SJCRH30 (cell line): ENCODE measurements at places on chromosomes 3 and 15.

DNA sequence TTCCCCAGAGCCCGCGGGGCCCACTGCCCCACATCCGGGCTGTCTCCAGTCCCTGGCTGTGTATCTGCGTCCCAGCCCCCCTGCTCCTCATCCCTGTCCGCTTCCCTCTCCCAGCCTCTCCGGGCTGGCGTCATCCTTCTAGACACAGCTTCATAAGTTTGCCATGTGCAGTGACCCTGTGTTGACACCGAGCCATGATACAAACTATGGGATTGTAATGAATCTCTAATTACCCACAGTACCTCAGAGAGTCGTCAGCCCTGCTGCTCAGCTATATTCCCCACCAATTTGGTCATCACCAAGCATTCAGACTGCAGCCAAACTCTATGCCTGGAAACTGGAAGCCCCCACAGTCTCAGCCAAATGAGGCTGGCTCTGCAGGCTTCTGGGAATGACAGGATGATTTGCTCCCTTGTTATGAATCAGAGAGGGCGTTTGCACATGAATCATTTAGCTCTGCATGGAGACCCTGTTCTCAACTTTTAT, 466.1 kb upstream of the ATP11B start:
- DNase-seq, result peak; percentile 20

DNA sequence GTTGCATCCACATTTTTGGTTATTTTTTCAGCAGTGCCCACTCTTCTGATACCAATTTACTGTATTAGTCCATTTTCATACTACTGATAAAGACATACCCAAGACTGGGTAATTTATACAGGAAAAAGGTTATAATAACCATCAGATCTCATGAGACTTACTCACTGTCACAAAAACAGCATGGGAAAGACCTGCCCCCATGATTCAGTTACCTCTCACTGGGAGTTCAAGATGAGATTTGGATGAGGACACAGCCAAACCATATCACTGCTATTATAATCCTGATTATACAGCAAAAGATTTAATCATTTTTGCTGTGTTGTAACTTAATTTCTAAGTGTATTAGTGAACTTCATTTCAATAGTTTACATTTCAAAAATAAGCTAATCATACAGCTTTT, 6.6 kb downstream of the ZBED2 start:
- no peak for DNase-seq

GRCh38 chr15:62455441-62455921, 290.4 kb upstream of the C2CD4B start:
- DNase-seq, result no peak

GRCh38 chr15:62782071-62782841, 260.3 kb upstream of the TPM1 start:
- DNase-seq, result peak; percentile 84

DNA sequence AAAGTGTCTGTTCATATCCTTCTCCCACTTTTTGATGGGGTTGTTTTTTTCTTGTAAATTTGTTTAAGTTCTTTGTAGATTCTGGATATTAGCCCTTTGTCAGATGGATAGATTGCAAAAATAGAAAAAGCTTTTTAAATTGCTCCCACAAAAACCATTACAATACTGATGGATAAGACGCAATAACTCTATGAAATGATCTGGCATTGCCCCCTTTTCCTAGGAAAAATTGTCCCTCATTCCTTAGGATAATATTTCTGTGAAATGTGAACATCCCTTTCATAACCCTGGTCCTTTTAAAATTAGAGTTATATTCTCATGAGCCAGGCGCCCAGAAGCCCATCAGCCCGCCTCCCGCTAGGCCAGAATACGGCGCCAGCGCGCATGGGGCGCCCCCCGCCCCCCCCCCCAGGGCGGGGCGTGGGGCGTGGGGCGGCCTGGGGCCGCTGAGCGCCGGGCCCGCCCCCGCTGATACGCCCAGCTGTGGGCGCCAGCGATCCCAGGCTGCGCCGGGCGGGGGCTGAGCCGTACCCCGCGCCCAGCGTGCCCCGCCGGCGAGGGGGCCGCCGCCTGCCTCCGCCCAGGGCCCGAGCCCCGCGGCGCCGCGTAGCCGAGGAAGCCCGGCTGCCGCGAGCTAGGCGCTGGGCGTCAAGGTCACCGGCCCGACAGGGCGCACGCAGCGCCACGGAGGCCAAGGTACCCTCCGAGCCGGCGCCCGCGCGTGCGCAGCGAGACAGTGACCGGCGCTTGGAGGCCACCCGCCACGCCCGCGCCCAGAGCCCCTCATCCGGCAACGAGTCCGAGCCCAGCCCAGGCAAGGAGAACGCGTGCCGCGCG, 11.1 kb upstream of the ROPN1B start:
- no peak for DNase-seq
